Fibroblast of skin of scalp (primary cell): ENCODE measurements at places on chromosomes 3 and 15.
A peak's percentile ranks its signal among the peaks of the same experiment; 100 is the strongest.

GRCh38 chr3:111882799-111883198 is 23.7 kb downstream of the PHLDB2 start:
- no peak for DNase-seq

- no peak for DNase-seq
Observed at GRCh38 chr15:28096411-28096669, 2.8 kb downstream of the OCA2 start.

DNA sequence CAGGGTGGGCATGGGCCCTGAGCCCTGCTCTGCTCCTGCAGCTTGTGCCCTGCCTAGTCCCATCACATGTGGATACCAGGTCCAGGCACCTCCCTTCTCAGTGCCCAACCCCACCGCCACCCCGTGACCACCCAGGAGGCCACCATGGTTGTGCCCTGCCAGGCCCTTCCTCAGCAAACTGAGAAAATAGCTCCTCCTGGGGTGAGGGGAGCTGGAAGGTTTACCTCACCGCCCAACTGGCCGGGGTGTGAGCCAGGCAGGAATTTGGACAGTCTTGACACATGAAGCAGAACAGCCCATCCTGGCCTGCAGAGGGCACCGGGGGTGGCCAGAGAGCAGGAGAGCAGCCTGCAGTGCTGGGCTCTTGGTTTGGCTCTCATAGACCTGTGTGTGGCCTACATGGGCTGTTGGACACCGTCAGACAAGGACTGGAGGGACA is 11.4 kb upstream of the C3orf22 start:
- DNase-seq, result no peak

DNA sequence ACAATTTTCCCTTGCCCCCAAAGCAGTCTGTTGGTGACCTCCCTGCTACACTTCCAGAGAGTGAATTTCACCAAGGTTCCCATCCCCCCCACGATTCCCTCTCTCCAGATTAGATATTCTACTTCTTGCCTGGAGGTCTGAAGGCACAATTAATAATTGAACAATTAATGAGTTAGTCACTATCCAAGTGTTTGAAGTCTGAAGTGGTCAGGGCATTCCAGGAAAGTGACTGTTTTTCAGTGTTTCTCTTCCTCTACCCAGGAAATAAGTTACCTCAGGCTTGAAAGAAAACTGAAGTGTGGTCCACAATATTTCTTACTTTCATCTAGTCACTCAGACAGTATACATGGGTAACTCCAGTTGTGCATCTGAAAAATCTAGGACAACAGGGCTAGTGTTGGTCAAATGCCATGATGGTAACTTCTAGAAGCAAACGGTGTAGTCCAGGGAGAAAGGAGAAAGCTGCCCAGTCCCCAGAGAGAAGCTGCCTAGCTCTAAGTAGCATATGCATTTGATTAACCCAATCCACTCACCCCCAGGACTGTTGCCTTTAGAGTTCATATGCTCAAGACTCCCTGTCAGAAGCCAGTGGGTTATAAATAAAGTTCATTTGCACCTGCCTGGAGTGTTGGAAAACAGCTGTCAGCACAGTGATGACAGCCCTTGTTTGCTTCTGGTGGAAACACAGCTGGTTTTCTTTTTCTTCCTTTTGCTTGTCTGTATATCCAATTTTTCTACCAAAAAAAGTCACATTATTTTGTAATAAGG is 2.3 kb upstream of the TM4SF4 start:
- peak; percentile 68 for DNase-seq

GRCh38 chr3:79140708-79141107 is 627.1 kb downstream of the ROBO1 start:
- peak; percentile 57 for DNase-seq

- no peak for DNase-seq
Observed at GRCh38 chr3:113243846-113244245, 32.5 kb downstream of the BOC start.

GRCh38 chr15:40412095-40412759 is 6.6 kb downstream of the IVD start:
- DNase-seq, result no peak

DNA sequence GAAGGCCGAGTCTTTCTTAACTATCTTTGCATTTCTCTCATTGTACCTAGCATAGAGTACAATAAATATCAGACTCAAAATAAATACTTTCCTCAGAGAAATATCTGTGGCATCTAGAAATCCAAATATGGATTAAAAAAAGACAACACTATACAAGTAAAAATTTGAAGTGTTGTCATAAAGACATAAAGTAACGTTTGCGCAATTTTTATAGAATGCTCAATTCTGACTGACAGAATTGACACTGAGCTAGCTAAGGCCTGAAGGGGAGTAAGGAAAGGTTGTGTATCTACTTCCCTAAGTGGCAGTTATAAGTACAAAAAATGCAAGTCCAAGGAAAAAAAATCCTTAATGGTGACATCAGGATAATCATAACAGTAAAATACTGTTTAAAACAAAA is 1.1 kb downstream of the SEC11A start:
- no peak for DNase-seq

DNA sequence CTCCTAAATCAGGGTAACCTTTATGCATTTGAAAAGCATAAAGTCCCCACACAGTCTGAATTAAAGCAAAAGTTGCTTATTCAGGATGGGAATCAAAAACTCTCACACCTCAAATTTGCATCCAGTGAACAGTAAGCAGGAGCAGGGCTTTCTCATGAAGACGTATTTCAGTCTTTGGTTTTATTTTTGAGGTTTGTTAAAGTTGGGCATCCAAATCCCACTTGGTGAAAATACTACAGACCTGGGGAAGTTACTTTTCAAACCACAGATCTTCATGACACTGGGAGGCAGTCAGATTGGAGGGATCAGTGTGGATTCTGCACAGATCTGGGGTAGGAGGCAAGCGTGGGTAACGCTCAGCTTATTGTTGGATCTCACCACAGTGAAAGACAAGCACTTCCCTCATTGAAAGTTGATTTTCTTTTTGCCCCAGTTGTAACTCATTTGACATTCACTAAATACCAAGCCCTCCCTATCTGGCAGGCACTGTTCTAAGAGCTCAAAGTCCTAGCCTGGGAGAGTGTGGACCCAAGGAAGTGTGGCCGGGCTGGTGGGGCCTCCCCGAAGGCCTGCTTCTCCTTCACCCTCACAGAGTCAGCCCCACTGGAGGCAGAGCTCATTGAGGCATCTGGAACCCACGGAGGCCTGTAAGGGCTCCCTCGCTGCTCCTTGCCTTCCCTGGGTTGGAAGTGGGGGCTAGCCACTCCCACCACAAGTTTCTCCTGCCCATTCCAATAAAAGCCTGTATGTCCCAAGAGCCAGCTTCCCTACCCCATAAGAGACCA is 783 bp upstream of the ISG20 start:
- no peak for DNase-seq

- DNase-seq, result peak; percentile 63
Observed at GRCh38 chr3:81218023-81218422, 543.4 kb downstream of the GBE1 start.

DNA sequence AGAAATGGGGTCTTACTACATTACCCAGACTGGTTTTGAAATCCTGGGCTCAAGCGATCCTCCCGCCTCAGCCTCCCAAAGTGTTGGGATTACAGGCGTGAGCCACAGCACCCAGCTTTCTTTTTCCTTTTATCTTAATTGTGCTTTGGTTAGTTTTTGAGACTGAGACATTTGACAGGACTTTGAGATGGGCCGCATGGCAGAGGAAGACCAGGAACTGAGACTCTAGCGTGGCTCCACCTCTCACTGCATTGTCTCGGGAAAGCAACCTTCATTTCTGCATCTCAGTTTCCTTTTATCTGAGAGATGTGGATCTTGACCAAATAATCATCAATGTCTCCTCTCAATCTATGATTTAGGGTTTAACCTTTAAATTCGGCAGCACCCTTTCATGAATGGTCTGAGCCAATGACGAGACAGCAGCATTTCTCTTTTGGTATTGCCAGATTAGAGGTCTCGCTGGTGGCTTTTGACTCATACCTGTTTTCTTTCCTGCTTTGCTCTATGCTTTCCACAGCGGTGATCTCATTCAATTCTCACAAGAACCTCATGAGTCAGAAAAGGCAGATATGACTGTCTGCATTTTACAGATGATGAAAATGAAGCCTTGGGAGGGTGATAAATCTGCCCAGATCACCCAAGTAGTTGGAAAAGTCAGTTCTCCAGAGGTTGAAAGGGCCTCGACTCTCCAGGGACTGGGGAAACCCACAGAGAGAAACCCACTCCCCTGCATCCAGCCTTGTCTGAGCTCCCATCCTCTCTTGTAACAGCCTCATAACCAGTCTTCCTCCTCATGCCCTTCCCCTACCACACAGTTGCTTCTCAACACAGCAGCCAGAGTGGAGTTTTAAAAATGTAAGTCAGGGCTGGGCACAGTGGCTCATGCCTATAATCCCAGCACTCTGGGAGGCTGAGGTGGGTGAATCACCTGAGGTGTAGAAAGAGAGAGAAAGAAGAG is 84.8 kb upstream of the FOXB1 start:
- peak; percentile 70 for DNase-seq

- DNase-seq, result no peak
Observed at GRCh38 chr3:112459750-112460149, 39.5 kb downstream of the BTLA start.
